Adipocyte (in vitro differentiated cells): ENCODE measurements at places on chromosomes 12 and 14.

GRCh38 chr12:107767466-107767865, 6.5 kb upstream of the PRDM4 start:
- no peak for DNase-seq

- DNase-seq: peak; percentile 50
Measured at GRCh38 chr14:73712540-73713180, 1.5 kb downstream of the PNMA1 start.

DNA sequence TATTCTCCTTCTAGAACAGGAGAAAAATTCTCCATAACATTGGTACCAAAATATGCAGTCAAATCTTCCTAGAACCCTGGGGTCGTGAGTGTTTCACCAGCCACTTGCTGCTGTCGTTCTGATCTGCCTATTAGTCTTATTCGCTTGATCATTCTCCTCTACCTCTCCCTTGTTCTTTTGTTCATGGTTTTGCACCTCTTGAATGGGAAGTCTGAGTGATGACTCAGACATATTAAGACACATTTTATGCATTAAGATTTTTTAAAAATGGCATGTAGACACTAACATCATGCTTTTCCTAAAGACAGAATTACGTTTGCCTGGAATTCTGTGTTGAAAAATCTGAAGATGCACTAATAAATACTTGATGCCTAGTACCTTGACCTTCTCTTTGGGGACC, 159.2 kb upstream of the LRIG3 start:
- no peak for DNase-seq

DNA sequence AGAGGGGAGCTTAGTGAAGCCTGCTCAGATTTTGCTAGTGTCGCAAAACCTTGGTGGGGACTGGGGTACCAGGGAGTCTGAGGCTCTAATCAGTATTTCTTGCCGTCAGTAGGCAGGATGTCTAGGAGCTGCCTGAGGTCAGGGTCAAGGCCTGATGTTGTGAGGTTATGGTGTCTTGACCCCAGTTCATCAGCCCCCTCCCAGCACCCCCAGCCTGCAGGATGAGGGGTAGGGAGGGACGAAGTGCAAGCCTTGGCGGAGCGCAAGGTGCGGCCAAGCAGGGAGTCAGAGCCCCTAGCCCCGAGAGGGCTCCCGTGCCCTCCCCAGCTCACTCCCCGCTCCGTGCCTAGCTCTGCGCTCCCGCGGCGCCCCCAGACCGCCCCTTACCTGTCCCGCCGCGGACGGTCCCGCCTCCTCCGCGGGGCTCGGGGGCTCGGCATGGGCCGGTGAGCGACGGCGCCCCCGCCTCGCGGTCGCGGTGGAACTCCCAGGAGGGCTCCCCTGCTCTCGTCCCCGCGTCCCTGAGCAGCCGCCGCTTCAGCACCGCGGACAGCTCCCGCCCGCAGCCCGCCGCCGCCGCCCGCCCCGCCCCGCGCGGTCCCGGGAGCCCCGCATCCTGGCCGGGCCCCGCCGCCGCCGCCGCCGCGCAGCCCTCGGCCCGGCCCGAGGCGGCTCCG, 347 bp downstream of the SYNDIG1L start:
- peak; percentile 63 for DNase-seq

- no peak for DNase-seq
Measured at GRCh38 chr12:98022961-98023360, 492.4 kb upstream of the TMPO start.

DNA sequence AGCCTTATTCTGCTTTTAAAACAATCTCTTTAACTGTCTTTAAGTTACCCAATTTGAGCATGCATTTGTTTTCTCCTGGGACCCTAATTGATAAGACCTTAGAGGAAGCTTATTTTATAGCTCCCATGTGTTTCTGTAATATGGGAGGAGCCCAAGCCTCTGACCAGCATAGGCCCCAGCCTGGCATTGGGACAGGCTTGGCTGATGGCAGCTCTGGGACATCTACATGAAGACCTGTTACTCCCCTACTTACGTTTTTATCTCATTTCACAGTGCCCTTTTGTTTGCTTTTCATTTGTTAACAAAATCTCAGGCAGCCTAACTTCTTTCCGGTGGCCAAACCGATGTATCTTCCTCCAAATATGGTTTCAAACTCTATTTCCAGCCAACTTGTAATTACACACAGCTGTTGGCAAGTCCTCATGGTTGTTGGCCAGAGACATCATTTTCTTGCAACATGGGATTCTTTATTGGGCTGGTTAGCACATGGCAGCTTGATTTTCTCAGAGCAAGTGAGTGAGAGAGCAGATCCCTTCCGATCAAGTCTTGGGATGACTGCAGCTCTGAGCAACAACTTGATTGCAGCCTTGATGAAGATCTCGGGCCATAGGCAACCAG, 1117.5 kb downstream of the AACS start:
- DNase-seq: peak; percentile 0

GRCh38 chr14:74456684-74457564, 30.9 kb upstream of the SYNDIG1L start:
- no peak for DNase-seq

- no peak for DNase-seq
Measured at GRCh38 chr12:53061404-53062010, 11.6 kb downstream of the TNS2 start.

DNA sequence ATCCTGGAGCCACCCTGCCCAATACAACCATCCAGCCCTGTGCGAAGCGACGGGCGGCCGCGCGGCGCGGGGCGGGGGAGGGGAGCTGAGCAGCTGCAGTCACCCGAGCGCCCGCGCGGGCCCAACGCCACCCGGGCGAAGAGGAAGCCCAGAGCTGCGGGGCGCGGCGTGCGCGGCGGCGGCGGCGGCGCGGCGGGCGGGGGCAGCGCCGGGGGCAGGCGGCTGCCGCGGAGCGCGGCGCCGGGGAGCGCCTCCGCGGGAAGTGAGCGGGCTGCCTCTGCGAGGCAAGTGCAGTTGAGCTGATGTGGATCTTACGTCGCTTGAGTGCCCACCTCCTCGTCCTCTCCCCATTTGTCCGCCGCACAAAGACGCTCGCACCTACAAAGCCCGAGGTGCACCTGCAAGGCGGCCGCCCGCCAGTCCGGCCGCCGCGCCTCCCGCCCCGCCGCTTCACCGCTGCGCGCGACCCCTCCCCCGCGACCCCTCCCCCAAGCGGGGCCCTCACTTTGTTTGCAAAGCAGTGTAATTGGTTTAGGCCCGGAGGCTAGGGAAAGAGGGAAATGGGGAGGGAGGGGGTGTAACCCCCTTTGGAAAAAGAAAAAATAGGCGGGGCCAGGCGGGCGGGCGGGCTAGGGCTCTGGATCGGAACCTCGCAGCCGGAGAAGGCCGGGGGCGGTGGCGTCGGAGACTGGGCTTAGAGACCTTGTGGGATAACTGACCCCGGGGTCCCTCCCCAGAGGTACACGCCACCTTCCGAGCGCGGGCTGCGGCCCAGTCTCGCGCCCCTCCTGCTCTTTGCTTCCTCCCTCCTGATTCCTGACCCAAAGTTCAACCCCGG, at the start of the genes FOXA1 and TTC6:
FOXA1 (minus strand) TSS at position 279 of the 838 bp plus-strand sequence; CDS start at position 2, 277 bp downstream.
TTC6 (plus strand) TSS at position 659 of the 838 bp plus-strand sequence. CDS start 26,436 bp downstream, outside the sequence.
- peak; percentile 74 for DNase-seq

GRCh38 chr14:98292191-98292590, 979.8 kb downstream of the BCL11B start:
- no peak for DNase-seq

- no peak for DNase-seq
Measured at GRCh38 chr12:43858096-43858495, 22.2 kb downstream of the TMEM117 start.

DNA sequence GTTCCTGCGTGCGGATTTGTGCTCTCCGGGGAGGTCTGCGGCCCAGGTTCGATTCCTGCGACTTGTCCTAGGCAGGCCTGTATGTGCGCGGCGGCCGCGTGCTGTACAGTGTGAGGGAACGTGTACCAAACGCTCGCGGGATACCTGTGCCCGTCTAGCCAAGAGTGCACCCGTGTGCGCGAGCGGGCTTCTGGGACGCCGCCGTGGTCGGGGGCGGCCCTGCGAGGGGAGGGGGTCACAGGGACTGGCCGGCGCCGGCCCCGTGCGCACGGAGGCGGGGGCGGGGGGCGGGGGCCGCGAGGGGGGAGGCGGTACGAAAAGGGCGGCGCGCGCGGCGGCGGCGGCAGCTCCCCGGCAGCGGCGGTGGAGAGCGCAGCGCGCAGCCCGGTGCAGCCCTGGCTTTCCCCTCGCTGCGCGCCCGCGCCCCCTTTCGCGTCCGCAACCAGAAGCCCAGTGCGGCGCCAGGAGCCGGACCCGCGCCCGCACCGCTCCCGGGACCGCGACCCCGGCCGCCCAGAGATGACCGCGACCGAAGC, at the start of gene DLK1:
DLK1 (plus strand) TSS at position 343 of the 536 bp plus-strand sequence; CDS start at position 520, 177 bp downstream.
- no peak for DNase-seq

GRCh38 chr12:132199526-132200319, 55.5 kb downstream of the NOC4L start:
- DNase-seq: no peak

DNA sequence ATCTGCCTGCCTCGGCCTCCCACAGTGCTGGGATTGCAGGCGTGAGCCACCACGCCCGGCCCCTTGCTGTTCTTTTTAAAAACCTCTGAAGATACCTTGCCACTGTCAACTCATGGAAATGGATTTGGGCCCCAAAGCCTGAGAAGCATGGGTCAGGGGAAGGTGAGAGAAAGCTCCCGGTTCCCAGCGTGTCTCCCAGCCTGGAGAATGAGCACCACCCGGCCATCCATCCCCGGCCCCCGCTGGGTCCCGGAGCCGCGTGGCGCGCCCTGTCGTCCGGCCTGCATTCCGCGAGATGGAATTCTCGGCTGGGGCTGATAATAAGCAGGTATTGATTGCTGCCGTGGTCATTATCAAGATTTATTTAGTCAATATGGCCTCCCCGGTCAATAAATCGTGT, 126.5 kb upstream of the MYL2 start:
- DNase-seq: no peak

- peak; percentile 47 for DNase-seq
Measured at GRCh38 chr12:70885956-70886355, 34.6 kb downstream of the PTPRR start.

GRCh38 chr14:62778852-62779251, 266.4 kb downstream of the KCNH5 start:
- DNase-seq: peak; percentile 88

DNA sequence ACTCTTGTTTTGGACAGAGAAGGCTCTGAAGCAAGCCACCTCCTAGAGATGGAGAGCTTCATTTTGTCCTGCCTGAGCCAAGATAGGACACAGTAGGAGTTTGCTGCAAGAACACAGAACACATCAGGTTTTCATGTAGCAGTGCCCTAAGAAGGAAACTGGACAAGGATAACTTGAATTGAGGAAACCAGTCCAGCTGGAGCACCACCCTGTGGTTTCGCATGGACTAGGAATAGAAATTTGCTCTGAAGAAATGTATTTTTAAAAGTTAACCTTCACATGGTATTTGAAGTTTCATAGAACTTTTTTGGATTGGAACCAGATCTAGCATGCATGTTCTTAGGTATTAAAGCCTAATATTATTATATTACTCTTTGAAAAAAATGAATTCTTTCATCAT, 68.8 kb downstream of the RERG start:
- no peak for DNase-seq

- peak; percentile 40 for DNase-seq
Measured at GRCh38 chr12:94026596-94026995, 121.8 kb upstream of the PLXNC1 start.

- DNase-seq: no peak
Measured at GRCh38 chr12:29971446-29971845, 187.7 kb upstream of the TMTC1 start.

DNA sequence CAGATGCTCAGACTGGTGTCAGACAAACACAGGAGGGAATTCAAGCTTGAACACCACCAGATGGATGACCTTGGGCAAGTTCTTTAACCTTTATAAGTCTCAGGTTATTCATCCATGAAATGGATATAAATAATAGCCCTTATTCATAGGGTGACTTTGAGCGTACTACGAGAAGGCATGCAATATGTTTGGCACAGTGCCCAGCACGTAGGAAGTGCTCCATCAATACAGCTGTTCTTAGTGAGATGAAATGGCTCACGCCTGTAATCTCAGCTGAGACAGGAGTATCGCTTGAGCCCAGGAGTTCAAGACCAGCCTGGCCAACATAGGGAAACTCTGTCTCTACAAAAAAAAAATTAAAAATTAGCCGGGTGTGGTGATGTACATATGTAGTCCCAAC, 84.8 kb upstream of the FICD start:
- peak; percentile 14 for DNase-seq

DNA sequence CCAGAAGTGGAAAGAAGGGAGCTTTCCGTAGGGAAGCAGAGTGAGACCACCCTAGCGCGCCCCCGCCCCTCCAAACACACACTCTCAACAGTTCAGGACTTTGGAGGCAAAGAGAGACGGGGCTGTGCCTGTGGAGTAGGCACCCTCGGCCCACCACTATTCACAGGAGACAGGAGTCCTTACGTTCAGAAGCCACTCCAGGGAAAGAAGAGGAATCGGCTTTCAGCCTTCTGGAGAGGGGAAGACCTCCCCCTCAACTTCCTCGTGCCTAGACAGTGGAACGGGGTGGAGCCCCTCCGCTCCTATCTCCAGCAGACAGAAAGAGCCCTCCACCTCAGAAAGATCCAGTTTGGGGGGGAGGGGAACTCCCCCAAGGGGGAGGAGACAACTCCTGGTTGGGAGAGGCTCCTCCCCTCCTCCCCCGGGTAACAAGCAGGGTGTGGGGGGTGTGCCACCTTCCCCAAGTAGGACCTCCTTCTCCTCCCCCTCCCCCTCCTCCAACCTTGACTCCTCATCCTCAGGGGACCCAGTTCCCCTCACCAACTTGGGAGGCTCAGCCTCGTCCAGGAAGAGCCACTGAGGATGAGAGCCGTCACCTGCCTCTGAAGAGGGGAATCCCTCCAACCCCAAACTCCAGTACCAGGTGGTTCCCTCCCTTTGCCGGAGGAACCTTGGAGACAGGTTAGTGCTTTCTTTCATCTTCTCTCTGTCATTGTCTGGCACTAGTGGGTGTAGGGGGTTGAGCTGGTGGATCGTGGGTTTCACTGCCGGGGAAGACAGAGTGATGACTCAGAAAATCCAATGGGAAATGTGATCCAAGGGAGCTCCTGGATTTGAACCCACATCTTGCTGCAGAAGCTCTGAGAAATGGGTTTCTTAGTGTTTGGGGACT, 883 bp downstream of the FOXJ2 start:
- DNase-seq: peak; percentile 66

DNA sequence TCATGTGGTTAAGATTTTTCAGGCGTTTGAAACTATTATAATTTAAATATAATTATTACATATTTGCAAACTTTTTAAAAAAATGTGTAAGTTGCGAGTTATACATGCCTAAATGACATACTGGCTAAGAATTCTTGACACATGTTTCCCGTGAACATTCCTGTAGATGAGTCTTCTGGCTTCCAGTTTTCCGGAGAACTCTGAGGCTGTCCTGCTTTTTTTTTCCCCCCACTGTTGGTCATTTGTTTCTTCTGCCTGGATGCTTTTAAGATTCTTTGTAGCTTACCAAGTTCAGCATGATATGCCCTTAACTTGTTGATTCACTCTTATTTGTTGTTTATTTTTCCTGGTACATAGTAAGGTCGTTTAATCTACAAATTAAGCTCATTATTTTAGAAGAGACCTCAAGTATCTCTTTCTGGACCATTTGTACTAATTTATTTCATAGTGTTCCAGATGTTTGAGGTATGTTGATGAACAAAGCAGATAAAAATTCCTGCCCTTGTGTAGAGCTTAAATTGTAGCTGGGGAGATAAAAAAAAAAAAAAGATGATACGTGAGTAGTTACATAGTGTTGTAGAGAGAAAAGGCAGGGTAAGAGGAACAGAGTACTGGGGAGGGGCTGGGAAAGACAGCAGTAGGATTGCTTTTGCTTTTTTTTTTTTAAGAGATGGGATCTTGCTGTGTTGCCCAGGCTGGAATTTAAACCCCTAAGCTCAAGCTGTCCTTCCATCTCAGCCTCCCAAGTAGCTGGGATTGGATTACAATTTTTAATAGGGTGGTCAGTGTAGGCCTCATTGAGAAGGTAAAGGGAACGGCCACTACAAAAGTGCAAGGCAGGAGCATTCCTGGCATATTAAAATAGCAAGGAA, 32.8 kb downstream of the ARHGAP5 start:
- peak; percentile 73 for DNase-seq
